ENCODE measurements at places on chromosomes 4 and X. TPM values are rescaled to one million over a fixed set of nuclear protein-coding genes. Genes with fewer than 3 reads are reported as not detected.

IL13RA1 gene
- polyA plus RNA-seq = 23.4 TPM

CCKAR gene
- not detected for polyA plus RNA-seq

DNA sequence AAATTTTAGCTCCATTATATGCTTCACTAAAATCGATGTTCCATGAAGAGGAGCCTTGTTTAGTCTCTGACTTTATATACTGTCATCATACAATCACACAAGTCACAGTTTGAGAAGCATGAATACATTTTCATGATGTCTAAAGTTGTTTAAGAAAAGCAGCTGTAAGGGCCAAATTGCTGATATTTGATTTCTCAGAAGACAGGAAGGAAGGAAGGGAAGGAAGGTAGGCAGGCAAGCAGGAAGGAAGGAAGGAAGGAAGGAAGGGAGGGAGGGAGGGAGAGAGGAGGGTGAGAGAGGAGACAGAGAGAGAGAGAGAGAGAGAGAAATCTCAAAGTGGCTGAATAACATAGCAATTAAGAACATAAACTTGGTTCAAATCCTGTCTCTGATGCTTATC, 153.7 kb downstream of the RTL9 start:
- no peak for DNase-seq

GRCh38 chr4:108263057-108263456, 94.3 kb upstream of the LEF1 start:
- no peak for DNase-seq

Measured in lung (tissue), 17 donors.